Psoas muscle (tissue), 8 donors: ENCODE measurements at places on chromosomes 7 and 10. TPM values are rescaled to one million over a fixed set of nuclear protein-coding genes. Genes with fewer than 3 reads are reported as not detected.

GRCh38 chr7:88795553-88795952, at the start of gene TEX47:
TEX47 (minus strand) TSS chr7:88795737; CDS start chr7:88794942, 795 bp downstream.
- no peak for DNase-seq

DNA sequence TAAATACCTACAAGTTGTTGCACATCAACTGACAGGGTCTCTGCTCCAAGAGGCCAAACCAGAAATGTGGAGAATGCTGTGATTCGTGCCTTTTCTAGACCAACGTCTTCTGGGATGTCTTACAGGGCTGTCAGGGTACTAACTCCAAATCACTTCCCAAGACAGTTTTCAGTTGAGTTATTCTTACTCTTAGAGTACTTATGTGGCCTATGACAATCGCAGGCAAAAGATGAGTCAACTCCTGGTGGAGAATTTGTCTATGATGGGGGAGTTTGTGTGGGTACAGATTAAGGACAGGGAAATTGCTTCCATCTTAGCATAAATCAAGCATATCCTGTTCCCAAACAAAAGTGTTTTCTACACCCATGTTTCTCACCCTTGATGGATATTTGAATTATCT, 734.8 kb downstream of the TNS3 start:
- no peak for DNase-seq

DNA sequence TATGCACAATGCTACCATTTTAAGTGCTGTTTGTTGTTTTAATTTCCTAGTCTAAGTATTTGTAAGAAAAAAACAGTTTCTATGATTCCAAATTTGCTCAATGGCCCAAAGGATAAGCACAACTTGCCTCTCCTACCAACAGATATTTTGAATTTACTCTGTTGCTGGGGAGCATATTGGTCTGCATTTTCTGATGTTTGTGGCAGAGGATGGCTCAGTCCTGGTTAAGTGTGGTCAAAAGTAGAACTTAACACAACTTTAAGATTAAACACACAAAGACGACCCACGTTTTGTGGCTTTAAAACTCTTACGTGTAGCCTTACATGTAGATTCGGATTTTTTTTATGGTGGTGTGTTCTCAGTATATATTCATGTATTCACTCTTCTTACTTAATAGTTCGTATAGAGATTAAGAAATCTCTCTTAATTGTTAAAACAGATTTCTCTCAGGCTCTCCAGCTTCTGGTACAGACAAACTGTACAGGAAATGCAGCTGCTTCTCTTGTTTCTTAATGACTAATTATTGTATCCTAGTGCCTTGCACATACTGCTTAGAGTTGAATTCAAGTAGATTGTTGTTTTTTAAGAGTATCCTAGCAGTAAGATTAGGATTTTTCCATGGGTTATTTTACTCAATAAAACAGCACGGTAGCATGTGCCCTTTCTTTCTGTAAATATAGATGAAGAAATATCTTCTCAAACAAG, 86.2 kb downstream of the GPR85 start:
- DNase-seq = no peak

- DNase-seq = no peak
These were observed 374.6 kb downstream of the KIF20B start for GRCh38 chr10:90075995-90076394.

DNA sequence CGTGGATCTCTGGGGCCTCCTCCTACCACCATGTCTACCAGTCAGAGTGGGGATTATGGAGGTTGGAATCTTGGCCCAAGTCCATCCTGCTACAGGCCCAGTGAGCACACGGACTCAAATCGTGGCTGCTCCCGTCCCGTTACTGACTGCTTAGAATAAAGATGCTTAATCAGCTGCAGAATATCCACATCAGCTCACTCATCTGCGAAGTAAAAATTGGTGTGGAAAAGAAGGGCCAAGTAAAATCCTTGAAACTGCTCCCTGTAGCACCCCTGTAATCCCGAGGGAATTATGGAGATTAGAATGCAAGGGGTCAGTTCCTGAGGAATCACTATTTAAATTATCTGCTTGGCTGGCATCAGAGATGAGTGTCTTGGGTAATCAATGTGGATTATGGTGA, 13.0 kb upstream of the HTR5A start:
- no peak for DNase-seq

Gene BTRC
- total RNA-seq = 16.4 TPM

DNA sequence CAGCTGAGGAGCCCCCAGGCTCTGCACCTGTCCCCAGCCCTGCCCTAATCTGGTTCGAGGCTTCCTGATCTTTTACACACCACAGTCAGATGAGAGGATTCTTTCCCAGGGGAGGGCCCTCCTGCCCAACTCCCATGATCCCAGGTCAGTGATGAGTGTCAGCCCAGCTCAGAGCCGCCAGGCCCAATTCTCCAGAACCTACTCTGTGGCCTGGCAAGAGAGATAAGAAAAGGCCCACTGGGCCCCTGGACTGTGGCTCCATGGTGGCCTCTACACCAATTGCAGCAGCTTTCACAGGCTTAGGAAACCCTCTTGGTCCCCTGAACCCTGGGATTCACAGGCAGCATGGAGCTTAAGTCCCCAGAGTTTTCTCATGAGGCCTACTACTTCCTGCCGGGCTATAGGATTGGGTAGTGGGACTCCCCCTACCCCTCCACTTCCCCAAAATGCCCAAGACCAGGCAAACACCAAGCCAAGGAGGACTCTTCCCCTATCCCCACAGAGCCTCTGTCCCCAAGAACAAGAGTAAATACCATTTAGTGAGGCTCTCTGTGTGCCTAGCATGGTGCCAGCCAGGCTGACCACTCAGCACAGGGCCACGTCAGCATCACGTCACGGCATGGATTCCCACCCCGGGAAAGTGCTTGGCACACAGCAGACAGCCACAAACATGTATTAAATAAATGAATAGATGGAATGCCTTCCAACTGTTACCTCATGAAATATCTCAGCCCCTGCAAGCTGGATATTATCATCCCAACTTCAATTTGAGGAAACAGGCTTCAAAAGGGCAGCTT, 100.0 kb downstream of the GRID1 start:
- DNase-seq = no peak

DNA sequence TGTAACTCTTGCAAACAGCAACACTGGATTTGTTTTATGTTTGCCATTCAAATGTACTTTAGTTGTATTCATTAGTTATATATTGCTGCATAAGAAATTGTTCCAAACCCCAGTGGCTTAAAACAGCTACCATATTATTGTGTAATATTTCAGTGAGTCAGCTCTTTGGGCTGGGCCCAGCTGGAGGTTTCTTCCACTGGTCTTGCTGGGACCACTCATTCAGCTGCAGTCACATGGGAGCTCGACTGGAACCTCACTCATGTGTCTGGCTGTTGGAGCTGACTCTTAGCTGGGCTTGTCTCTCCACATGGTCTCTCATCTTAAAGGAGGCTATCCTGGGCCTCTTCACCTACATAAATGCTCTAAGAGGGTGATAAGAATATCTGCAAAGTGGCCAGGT, 23.2 kb upstream of the PIP4K2A start:
- peak; percentile 53 for DNase-seq

DNA sequence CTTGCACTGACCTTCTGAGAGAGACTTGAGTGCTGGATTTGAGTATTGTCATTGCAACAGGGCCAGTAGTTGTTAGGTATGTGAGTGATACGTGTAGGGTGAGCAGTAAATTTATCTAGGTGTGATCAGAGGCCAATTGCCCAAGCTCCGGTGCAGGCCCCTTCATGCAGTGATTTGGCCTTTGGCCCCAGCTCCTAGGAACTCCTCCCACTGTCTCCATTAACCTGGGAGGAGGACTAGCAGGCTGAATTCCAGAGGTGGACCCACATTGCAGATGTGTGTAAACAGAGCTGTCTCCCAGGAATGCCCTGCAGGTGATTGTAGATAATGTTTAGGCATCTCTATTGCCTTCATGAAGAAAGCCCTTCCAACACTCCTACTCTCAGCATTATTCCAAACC, 19.5 kb downstream of the TCF7L2 start:
- no peak for DNase-seq

DNA sequence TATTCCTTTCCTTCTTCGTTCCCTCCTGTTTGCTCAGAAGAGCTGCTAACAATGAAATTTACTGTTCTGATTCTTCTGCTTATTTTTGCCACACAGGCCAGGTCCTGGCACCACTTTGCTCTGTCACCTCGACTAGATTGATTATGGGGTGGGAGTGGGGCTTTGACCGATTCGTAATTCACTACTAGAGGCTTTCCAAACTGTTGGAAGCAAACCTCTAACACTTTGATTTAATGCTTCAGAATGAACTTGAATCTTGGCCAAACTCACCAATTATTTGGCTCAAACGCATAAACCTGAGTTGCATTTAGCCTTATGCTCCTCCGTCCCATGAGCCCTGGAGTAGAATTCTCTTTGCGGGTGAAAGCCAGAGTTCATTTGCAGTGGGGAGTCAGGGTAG, 476.2 kb upstream of the FZD8 start:
- DNase-seq = no peak

Gene A1CF
- total RNA-seq = not detected

- no peak for DNase-seq
These were observed 132.2 kb downstream of the ZNF365 start for GRCh38 chr10:62506371-62506770.

Gene STK32C
- 7.0 TPM for total RNA-seq

DNA sequence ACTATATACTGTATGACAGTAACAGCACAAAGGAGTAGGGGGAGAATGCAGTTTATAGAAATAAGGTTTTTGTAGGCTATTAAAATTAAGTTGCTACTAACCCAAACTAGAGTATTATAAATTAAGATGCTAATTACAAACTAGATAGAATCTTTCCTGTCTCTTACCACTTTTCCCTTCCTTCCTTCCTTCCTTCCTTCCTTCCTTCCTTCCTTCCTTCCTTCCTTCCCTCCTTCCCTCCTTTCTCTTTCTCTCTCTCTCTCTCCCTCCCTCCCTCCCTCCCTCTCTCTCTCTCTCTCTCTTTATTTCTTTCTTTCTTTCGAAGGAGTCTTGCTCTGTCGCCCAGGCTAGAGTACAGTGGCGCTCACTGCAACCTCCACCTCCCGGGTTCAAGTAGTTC, 36.4 kb upstream of the BRAF start:
- DNase-seq = no peak

DNA sequence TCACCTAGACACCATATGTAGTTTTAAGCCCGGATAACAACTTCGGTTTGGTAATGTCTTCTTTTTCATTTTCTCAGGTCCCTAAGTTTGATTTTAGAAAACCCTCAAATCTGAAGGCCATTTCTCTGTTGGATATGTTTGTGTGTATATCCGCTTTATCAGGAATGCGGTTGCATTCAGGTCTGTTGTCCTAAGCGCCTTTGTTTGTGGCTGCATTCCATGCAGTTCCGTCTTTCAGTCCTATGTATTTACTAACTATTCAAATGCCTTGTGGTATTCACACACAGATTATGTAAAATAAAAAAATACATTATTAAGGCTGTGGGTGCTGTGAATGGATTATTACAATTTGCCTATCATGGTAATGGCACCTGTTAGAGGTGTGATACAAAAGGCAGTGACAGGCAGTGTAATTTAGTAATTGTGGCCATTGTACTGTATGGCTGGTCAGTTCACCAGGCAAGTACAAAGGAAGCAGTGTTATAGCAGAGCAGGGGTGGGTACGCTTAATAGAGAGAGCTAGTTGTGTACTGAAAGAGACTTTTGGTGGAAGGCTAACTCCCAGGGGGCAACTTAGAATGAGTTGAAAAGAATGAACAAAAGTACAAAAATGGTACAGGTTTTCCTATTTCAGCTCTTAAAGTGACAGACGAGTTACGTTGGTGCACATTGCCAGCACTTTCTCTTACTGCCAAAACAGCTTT, 136.4 kb downstream of the VTI1A start:
- no peak for DNase-seq

Gene INHBA
- total RNA-seq = 0.12 TPM

GRCh38 chr10:62399211-62399610, 25.0 kb downstream of the ZNF365 start:
- no peak for DNase-seq

- DNase-seq = no peak
These were observed 95.7 kb downstream of the KCNMA1 start for GRCh38 chr10:77541944-77542343.

Gene CFAP70
- total RNA-seq = 0.81 TPM

DNA sequence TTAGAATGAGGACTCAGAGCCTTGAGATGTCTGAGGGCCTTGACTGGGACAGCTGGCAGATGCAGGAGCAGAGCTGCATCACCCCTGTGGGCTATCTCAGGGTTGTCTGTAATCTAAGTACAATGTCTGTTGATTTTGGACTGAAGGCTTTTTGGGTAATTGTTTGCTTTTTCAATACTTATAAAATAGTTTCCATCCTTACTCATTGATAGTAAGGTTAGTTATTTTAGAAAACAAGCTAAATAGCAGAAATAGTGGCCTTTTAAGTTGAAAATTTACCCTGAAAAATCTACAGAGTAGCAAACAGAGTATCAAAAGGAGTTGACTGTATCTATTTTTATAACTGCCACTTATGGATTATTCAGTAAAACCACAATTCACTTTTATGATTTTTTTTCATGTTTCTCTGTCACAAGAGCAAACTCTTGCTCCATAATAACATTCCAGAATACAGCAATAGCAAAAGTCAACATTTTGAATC, 179.7 kb downstream of the CFTR start:
- no peak for DNase-seq

Gene GPNMB
- 11.2 TPM for total RNA-seq

Gene ICA1
- 2.5 TPM for total RNA-seq

Gene ELAPOR2
- total RNA-seq = 8.7 TPM

GRCh38 chr10:130558746-130559546, 422.8 kb downstream of the GLRX3 start:
- no peak for DNase-seq

Gene FUOM
- 4.1 TPM for total RNA-seq

DNA sequence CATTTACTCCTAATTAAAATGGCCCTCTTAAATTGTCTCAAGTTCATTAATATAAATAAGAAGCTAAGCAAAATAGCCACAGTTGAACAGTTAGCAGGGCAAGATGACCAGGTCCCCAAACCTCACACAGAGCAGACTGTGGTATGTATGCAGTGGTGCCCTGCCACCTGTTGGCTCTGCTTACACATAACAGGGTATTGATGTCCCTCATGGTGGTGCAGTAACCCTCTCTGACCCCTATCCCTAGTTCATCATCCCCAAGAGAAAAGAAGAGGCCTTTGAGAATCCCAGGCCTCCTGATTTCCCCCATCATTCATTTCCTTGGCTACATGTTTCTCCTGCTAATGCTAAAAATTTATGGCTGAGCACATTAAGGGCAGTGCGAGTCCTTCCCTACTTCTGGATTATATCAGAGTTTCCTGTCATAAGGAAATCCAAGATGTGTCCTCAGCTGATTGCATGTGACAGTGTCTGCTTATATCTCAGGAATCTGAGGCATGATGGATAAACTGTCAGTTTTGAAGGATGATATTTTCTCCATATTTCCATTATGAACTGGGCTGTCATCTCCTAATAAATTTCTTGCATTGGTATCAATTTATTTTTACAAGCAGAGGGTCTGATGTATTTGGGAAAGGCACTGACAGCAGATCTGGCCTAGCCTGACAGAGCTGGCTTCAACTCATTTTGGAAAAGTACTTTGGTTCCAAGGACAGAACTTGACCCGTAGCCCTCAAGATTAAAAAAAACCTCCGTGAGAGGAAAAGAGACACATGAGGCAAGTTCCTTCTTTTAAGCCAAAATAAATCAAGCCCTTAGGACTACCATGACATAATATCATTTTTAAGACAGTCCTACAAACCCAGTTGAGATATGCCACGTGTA, 880.6 kb downstream of the LRMDA start:
- no peak for DNase-seq

Gene WDR86
- total RNA-seq = not detected

Gene KCNIP2
- total RNA-seq = 2.4 TPM

GRCh38 chr10:93815304-93816096, 57.8 kb downstream of the LGI1 start:
- no peak for DNase-seq
